Activated CD8-positive, alpha-beta T cell treated with anti-CD3 and anti-CD28 coated beads, Interleukin-2, amount 10 ng/mL, durations not matched to agents 7 days and 5 days (primary cell): ENCODE measurements at places on chromosomes 5 and 9. TPM values are rescaled to one million over a fixed set of nuclear protein-coding genes. Genes with fewer than 3 reads are reported as not detected.

DNA sequence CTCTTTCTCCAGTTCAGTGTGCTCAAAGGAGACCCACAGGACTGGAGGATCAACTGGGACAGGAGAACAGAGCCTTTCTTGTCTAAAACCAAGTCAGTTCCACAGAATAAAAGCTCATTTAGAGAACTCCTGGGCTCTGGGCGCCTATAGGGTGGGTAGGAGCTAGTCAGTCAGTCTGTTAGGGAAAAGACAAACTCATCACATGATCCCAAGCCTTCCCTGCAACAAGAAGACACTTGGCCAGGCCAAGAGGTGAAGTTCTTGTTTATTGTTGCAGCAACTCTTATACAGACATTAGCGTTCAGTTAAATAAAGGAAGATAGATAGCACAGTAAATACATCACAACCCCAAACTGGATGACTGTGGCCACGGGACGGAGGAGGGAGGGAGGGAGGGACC is 102.3 kb downstream of the ENTREP1 start:
- no peaks in the 10 kb centered on the region for H3K27me3 ChIP-seq
- no peak for DNase-seq
- H3K4me3 ChIP-seq, result no peak overlapping the region
- H3K4me1 ChIP-seq, result no peaks in the 10 kb centered on the region

Gene GRIA1
- total RNA-seq, result not detected

DNA sequence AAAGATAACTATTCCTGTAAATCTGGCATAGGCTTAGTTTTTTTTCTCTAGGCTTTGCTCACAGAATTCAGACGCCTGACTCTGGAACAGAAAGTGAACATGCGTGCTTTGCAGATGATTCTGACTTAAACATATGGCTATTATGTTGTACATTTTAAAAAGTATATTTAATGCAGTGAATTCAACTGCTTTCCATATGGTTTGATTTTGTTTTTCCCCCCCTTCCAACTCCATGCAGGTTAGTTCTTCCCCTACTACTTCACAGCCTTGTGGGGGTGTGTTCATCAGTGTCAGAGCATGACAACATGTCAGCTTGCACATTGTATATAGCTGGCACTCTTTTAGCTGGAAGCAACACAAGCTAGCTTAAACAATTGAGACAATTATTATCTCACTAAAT is 226.8 kb downstream of the TMEM167A start:
- no peak overlapping the region for H3K4me3 ChIP-seq
- no peaks in the 10 kb centered on the region for H3K36me3 ChIP-seq
- H3K27ac ChIP-seq, result no peak overlapping the region
- H3K4me1 ChIP-seq, result no peaks in the 10 kb centered on the region
- H3K27me3 ChIP-seq, result peaks cover under 1% of the 10 kb centered on the region

DNA sequence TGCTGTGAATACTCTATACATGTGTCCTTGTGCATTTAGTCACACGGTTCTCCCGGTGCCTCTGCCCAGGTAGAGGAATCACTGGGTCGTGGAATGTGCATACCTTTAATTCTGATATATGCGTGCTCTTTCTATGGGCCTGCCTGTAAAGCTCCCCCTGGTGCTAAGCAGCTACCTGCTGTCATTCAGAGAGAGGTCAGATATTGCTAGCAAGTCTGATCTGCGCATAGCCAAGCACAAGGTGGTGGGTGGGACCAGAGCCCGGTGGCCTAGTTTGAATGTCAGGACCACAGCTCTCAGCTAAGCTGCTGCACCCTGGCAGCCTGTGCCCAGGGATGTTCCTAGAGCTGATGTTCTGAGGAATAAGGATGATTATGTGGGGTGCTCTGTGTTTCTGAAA is 33.4 kb downstream of the TJP2 start:
- DNase-seq, result no peak
- no peak overlapping the region for H3K4me3 ChIP-seq
- no peaks in the 10 kb centered on the region for H3K36me3 ChIP-seq
- no peaks in the 10 kb centered on the region for H3K27me3 ChIP-seq

DNA sequence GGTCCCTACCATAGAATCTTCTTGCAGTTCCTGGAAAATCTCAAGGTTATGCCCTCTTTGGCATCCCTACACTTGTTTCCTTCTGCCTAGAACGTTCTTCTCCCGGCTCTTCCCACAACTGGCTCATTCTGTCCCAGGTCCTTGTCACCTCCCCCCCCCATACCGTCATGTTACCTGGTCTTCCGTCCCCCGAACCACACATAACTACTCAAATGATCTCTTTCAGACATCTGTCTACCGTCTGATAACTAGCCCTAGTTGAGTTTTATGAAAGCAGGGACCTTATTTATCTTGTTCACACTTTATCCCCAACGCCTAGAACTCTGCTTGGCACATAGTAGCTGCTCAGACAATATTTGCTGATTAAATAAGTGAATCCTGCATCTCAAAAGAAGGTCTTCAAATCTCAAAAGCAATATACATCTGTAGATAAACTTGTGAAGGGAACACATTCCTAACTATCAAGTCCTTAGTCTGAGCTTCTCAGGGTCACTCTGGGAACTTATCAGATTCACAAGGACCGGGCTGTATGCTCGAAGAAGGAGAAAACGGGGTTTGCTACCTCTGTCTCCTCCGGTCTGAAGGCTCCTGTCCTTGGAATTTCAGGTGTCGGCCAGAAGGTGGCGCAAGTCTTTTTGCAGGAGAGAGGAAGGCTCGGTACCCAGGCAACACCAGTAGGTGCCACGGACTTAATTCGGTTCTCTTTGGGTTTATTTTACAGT is 30.0 kb downstream of the LCP2 start:
- H3K4me1 ChIP-seq, result peaks cover 97% of the 10 kb centered on the region
- H3K27me3 ChIP-seq, result no peaks in the 10 kb centered on the region
- peak overlapping the region; percentile 62 for H3K4me3 ChIP-seq
- peaks cover 96% of the 10 kb centered on the region for H3K36me3 ChIP-seq
- peak overlapping the region; percentile 90 for H3K27ac ChIP-seq

DNA sequence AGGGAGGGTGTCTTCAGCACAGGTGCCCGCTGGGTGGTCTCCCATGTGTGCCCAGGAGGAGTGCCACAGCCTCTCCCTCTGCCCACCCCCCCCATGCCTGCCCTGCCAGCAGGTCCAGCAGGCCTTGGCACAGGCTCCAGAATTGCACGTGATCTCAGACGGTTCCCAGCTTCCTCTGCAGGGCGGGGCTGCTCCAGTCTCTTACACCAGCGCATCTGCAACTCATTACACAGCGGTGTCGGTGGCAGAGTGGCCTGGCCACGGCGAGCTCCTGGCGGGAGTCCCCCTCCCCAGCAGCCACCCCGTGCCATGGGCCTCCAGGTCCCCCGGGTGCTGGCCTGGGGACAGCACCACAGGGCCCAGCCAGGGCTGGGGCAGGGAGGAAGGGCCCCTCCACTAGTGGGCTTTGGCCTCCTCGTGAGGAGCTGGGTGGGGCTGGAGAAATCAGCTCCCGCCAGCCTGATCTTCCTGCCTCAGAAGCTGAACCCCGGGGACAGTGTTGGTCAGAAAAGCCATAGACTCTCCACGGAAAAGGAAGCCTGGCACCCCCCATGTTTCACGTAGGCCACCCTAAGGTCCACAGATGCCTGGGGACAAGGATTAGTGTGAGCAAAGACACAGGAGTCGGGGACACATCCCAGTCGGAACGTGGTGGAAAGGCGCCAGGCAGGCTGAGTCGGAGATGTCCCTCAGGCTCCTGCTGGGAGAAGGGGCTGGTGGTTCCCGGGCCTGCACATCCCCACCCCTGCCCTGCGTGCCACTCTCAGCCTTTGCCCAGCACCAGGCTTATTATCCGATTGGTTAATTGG is 40.2 kb downstream of the RXRA start:
- no peak overlapping the region for H3K4me3 ChIP-seq
- H3K27ac ChIP-seq, result no peak overlapping the region
- no peaks in the 10 kb centered on the region for H3K36me3 ChIP-seq

Gene SV2C
- total RNA-seq, result not detected

GRCh38 chr9:137639303-137640051 is 20.7 kb downstream of the EHMT1 start:
- H3K27ac ChIP-seq, result peak overlapping the region; percentile 82
- H3K4me3 ChIP-seq, result peak overlapping the region; percentile 70
- no peak for DNase-seq
- peaks cover 36% of the 10 kb centered on the region for H3K4me1 ChIP-seq

Gene ADGRV1
- total RNA-seq, result 0.26 TPM

DNA sequence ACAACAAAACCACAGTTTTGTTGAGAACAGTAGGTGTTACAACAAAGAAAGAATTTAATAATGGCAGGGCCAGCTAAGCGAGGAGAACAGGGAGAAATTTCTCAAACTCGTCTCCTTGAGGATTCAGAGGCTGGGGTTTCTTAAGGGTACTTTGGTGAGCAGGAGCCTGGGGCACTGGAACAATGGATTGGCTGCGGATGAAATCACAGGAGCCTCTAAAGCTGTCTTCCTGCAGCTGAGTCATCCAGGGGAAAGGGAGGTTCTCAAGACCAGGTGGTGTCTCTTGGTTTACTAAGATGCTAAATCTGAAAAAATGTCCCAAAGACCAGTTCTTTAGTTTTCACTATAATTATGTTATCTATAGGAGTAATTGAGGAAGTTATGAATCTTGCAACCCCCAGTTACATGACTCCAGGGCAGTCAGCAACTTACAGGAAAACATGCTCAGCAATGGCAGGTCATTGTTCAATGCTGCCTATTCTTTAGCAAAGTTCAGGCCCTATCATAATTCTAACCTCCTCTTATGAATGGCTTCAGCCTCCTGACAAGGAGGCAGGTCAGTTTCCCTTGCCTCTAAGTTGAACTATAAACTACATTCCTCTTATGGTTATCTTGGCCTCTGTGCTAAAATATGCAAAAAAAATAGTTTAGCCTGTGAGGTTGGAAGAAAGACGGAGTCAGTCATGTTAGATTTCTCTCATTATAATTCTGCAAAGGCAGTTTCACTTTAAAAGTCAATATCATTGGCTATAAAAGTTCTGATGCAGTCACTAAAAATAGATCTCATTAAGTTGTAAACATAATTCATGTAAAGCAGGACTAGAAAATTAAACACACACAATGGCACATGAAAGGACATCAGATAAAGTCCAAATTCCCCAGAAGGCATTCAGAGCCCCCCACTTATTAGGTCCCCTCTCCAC is 63.3 kb upstream of the CKS2 start:
- no peak overlapping the region for H3K4me3 ChIP-seq
- H3K4me1 ChIP-seq, result no peaks in the 10 kb centered on the region

Gene TICAM2
- total RNA-seq, result 0.55 TPM

Gene ZFP2
- total RNA-seq, result 0.21 TPM

Gene S100Z
- total RNA-seq, result 2.5 TPM

Gene DAB2
- not detected for total RNA-seq

Gene FBXL7
- not detected for total RNA-seq
